ENCODE measurements at places on chromosomes 2 and 18.

GRCh38 chr18:31563778-31564177 lies 27.9 kb upstream of the TTR start:
- DNase-seq = no peak

- DNase-seq = no peak
Measured at GRCh38 chr2:142435847-142436246, 305.0 kb upstream of the LRP1B start.

- DNase-seq = no peak
Measured at GRCh38 chr2:40281021-40281940, 170.6 kb downstream of the SLC8A1 start.

- no peak for DNase-seq
Measured at GRCh38 chr18:55487997-55488396, 100.0 kb downstream of the TCF4 start.

DNA sequence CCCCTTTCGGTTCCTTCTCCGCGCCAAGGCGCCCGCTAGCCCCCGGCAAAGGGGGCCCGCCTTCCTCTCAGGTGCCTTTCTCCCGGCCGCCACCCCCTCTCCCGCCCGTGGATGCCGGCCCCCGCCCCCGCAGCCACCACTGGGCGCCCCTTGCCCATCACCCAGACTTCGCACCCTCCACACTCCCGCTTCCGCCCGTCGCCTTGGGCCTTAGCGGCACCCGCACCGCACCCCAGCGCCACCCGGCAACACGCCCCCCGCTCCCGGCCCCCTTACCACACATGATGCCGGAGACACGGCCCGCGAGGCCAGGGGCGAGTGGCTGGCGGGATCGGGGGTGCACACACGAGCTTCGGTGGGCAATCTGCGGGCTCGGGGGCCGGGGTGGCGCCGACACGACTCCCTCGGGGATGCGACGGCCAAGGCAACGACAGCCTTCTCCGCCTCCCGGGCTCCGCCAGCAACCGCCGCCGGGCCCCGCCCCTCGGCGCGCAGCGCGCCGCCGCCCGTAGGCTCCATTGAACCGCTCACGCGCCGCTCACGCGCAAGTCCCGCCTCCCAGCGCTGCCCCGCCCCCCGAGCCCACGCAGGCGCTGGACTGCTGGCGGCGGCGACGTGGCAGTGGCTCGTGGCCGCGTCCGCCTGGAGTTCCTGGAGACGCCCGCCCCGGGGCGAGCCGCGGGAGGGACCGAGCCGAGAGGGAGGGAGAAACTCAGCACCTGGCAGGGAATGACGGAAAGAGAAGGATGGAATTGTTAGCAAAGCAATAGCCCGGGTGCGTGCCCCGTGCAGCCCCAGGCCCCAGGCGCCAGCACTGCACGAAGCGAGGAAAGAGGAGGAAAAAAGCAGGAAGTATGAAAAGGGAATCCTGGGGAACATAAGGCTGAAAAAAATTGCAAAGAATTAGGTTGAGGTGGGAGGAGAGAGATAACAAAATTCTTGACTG lies at the start of gene GFPT1:
Gene GFPT1 (minus strand): TSS at position 439 of the 946 bp plus-strand sequence. CDS start 156 bp downstream, at position 283.
- DNase-seq = peak; percentile 87

Data from T follicular helper cell (primary cell).